B cell (primary cell): ENCODE measurements at places on chromosomes 1 and 21. TPM values are rescaled to one million over a fixed set of nuclear protein-coding genes. Genes with fewer than 3 reads are reported as not detected.

- no peak overlapping the region for H3K4me3 ChIP-seq
- no peaks in the 10 kb centered on the region for H3K27me3 ChIP-seq
- no peak for DNase-seq
- no peaks in the 10 kb centered on the region for H3K36me3 ChIP-seq
- H3K4me1 ChIP-seq: peaks cover 7% of the 10 kb centered on the region
- no peak overlapping the region for H3K27ac ChIP-seq
These were observed 30.0 kb upstream of the S100A7 start for GRCh38 chr1:153490272-153491051.

The PLA2G2D gene
- polyA plus RNA-seq: 2.2 and 2.8 TPM in 2 replicates

GRCh38 chr1:230509281-230509977 lies 83.3 kb upstream of the PGBD5 start:
- H3K27me3 ChIP-seq: no peaks in the 10 kb centered on the region
- no peak overlapping the region for H3K27ac ChIP-seq
- H3K4me3 ChIP-seq: no peak overlapping the region
- no peaks in the 10 kb centered on the region for H3K36me3 ChIP-seq
- DNase-seq: peak; percentile 8
- peaks cover 19% of the 10 kb centered on the region for H3K4me1 ChIP-seq

- H3K27me3 ChIP-seq: peaks cover 10% of the 10 kb centered on the region
- H3K4me1 ChIP-seq: peaks cover 6% of the 10 kb centered on the region
- H3K4me3 ChIP-seq: no peak overlapping the region
- no peak for DNase-seq
- no peaks in the 10 kb centered on the region for H3K36me3 ChIP-seq
- no peak overlapping the region for H3K27ac ChIP-seq
These were observed 54.9 kb upstream of the ATF3 start for GRCh38 chr1:212553676-212554075.
